ENCODE measurements at places on chromosomes 13 and 19.

DNA sequence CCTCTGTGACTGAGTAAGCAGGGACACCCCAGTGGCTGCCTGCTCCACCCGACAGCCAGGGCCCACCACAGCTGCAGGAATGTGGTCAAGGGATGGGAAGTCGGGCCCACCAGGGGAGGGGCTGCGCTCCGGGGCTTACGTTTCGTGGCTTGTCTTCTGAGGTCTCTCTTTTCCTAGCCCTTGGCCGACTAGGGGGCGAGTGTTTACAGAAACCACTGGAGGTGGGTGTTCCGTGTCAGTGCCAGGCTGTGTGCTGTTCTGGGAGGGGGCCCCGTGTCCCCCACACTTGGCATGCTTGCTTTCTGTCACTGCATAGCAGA is 4.5 kb downstream of the ADAT3 start:
- no peak for ATAC-seq

DNA sequence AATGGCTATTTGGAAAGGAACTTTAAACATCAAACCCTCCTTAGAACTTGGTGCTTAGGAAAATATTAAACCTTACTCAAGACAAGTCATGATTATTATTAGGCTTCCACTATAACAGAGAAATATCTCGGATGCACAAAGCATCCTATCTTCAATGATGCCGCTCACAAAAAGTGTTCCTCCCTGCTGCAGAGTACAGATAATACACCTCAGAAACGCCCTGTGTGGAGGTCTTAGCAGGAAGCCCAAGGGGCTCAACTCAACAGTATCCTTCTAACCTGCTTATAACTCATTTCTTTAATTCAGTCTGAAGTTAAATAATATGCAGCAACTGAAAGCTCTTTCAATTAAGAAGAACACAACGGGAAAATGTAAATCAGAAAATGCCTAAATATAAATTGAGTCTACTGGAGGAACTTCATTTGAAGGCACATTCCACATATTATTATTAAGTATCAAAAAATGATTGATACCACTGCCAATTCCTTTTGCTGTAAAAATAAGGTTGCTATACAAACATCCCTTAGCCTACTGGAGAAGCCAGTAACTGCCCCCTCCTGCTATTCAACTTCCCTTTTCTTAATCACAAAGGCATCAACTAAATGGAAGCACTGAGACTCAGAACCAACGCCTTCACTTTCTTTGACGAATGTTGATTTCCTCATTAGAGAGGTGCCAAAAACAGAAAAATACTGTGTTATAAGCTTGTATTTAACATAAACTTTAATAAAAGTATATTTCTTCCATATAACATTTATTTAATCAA is 12.0 kb downstream of the ELF1 start:
- no peak for ATAC-seq

- no peak for ATAC-seq
Observed at GRCh38 chr19:42028304-42029216, 34.5 kb upstream of the ATP1A3 start.

DNA sequence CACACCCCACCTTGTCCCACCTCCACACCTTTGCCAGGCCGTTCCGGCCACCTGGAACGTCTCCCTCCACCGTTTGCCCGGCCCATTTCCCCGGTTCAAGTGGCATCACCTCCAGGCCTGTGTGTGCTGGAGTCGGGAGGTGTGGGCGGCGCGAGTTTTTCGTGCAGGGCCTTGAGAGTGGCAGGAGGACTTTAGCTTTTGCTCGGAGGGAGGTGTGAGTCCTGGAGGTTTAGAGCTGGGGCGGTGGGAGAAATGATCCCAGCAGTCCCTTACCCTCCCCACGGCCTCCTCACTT is 4.3 kb upstream of the PALM start:
- ATAC-seq, result no peak
